SK-N-SH (cell line): ENCODE measurements at places on chromosomes 12 and 14. TPM values are rescaled to one million over a fixed set of nuclear protein-coding genes. Genes with fewer than 3 reads are reported as not detected.

Gene PLCZ1
- polyA plus RNA-seq, result 0.05 and 0.15 TPM in 2 replicates

Gene OTUB2
- polyA plus RNA-seq, result 1.3 and 1.4 TPM in 2 replicates

GRCh38 chr14:104436047-104436591 lies 143.4 kb upstream of the C14orf180 start:
- H3K4me3 ChIP-seq, result no peak overlapping the region
- no peaks in the 10 kb centered on the region for H3K36me3 ChIP-seq
- no peaks in the 10 kb centered on the region for H3K27me3 ChIP-seq

Gene TRIM9
- 3.9 and 4.2 TPM in 2 replicates for polyA plus RNA-seq

DNA sequence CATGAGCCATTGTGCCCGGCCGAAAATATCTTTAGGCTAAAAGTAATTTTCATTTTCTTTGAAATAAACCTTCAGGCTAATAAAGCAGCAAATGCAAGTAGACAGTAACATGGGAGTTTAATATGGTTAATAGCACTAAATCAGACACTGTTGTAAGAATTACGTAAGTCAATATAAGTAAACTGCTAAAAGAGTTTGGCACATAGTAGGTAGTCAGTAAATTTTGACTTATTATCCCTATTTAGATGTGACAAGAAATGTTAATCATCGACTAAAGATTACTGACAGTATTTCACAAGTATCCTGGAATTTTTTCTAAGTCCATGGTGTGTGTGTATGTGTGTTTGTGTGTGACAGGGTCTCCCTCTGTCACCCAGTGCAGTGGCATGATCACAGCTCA lies 3.9 kb downstream of the PPP4R3A start:
- H3K36me3 ChIP-seq, result peaks cover 31% of the 10 kb centered on the region
- no peak overlapping the region for H3K4me3 ChIP-seq
- no peak overlapping the region for H3K27ac ChIP-seq
- 0 out of 2 replicates have a peak, but pooled peaks cover 3% of the 10 kb centered on the region for H3K4me1 ChIP-seq
- H3K27me3 ChIP-seq, result no peaks in the 10 kb centered on the region
- DNase-seq, result no peak

DNA sequence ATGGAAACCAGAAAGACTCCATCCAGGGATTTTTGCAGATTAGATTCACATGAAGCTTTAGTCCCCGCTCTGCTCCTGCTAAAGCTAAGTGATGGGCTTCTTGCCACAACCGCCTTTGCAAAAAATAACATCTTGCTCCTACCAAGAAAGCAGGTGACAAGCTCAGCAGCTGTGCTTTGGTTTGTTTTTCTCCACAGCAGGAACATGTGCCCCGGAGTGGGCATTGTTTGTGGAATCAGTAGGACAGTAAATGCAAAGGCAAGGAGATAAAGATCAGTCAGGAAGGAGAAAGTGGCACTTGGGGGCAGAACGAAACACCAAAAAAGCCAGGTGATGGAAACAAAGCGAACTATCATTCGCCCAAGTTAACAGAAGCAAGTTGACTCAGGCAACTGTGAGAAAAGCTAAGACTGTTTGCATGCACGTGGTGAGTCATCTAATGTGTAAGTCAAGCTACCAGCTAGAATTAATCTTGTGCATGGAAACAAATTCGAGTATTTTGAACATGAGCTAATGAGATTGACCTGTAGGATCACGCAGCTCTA lies 165.5 kb upstream of the PLXNC1 start:
- no peaks in the 10 kb centered on the region for H3K27me3 ChIP-seq
- no peak overlapping the region for H3K4me3 ChIP-seq
- no peaks in the 10 kb centered on the region for H3K36me3 ChIP-seq
- no peak for DNase-seq

Gene CLEC4C
- polyA plus RNA-seq, result not detected in 2 replicates

GRCh38 chr14:98183556-98183955 lies 1088.4 kb downstream of the BCL11B start:
- no peak overlapping the region for H3K4me3 ChIP-seq
- H3K4me1 ChIP-seq, result no peaks in the 10 kb centered on the region

- H3K27ac ChIP-seq, result peak overlapping the region; percentile 51; the same call in 1 of the 2 replicates
- H3K36me3 ChIP-seq, result no peaks in the 10 kb centered on the region
- H3K4me1 ChIP-seq, result peaks cover 86% of the 10 kb centered on the region
- no peaks in the 10 kb centered on the region for H3K27me3 ChIP-seq
- peak; percentile 82 for DNase-seq
Measured at GRCh38 chr14:96095581-96096476, 56.7 kb downstream of the C14orf132 start.
